Prostate gland (tissue), 2 donors: ENCODE measurements at places on chromosomes 16 and 17.
A peak's percentile ranks its signal among the peaks of the same experiment; 100 is the strongest.

GRCh38 chr17:79515110-79515509, 95.7 kb downstream of the RBFOX3 start:
- no peak for DNase-seq

- no peak for DNase-seq
Measured at GRCh38 chr16:66842765-66843164, 1.4 kb upstream of the CA7 start.

DNA sequence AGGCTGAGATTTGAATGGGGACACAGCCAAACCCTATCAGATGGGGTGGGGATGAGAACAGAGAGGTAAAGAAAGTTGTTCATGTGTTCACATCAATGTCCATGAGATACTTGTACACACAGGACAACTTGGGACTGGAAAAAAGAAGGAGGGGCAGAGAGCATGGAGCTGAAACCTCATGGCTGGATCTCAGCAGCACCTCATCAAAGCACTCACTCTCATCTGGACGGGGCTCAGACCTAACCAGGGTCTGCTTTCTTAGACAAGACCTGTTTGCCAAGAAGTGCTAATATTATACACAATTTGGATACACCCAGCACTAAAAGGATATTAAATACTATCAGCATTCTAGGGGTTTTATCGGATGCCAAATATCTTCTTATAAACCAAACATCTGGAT, 399.8 kb downstream of the SLC39A11 start:
- DNase-seq, result no peak

DNA sequence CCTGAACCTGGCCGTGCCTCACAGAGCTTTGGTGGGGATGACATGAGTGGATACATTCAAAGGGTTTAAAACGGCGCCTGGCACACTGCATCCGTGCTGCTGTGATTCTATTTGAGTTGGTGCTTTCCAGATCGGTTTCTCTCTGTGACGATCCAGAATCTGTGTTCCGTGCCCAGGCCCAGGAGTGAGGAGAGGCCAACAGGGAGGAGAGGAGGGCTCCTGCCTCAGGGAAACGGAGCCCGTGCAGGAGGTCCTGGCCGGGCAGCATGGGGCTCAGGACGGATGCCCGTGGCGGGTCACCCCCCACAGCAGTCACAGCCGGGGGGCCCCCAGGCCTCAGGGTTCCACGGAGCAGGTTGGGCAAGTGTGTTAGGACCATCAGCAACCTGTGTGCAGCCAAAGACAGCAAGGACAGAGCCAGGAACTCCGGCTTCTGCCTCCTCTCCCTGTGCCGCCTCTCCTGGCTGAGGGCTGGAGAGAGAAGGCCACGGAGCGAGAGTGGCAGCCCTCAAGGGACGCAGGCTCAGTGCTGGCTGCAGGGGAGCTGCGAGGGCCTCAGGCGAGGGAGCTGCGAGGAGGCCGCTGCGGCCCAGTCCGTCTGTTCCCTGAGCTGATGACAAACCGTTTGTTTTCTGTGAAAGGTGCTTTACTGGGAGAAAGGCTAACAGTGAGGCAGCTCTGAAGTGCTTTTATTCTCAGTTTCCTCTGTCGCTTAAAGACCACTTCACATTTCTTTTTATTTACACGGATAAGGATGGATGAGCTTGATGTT, 99.3 kb downstream of the METRNL start:
- no peak for DNase-seq

GRCh38 chr17:66652840-66653507, 181.9 kb upstream of the CACNG5 start:
- DNase-seq, result no peak

DNA sequence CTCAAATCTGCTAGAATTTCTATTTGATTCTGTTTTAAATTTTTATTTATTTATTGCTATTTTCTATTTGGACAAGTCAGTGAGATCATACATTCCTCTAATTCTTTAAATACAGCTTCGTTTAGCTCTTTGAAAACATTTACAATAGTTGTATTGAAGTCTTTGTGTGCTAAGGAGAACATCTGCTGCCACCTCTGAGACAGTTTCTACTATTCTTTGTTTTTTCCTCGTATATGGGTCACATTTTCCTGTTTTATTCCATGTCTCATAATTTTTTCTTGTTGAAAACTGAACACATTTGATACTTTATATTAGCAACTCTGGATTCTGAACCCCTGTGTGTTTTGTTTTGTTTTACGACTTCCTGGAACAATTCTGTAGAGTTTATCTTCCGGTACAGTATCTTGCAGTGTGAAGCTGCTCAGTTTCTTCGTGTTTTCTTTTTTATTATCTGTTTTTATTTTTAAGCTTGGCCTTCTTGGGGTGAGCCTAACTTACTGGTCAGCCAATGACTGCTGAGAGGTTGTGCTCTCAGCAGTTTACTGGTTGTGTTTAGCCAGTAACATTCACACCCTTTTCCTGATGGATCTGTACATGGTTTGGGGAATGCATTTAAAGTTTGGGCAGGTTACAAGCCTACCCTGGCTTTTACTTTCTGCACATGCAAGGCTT, 99.0 kb downstream of the CA4 start:
- no peak for DNase-seq

DNA sequence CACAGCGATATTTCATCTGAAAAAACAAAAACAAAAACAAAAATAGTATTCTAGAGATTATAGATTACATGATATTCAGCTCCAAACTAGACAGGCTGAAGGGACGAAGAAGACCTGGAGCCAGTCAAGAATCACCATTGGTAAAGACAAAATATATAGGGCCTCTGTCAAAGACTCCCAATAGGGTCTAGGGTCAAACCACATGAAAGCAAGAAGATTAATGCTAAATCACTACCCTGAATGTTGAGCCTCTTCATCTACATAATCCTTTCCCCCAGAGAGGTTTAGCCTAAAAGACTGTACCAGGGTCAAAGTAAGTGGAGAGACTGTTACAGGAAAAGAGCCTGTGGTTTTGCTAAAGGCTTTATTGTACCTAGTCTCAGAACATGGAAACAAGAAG, 10.8 kb upstream of the NME1 start:
- DNase-seq, result no peak

- DNase-seq, result no peak
Measured at GRCh38 chr16:27254262-27254811, 14.2 kb downstream of the NSMCE1 start.

DNA sequence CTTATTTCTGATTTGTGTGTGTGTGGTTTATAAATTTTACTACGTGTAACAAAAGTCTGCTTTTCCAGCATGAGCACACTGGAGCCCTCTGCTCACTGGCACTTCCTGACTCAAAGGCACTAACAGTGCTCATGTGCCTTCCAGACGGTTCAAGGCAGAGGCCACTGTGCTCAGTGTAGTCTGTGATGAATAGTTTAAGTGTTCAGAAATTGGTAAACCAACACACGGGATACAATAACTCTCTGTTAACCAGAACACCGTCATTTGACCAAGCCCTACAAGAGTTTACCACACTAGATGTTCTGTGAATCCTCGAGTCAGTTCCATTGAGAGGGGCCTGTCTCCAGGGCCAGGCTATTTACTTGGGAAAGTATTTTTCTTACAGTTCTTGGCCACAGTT, 191.9 kb downstream of the MRTFB start:
- DNase-seq, result no peak

- DNase-seq, result peak; percentile 42
Measured at GRCh38 chr16:27313422-27314160, at the start of gene IL4R. TSS of gene IL4R (plus strand) at chr16:27313974. CDS start at chr16:27340204, 26,230 bp downstream.

- no peak for DNase-seq
Measured at GRCh38 chr16:51939378-51939871, 607.5 kb downstream of the TOX3 start.

- DNase-seq, result no peak
Measured at GRCh38 chr16:78005881-78006280, 16.5 kb upstream of the CLEC3A start.

DNA sequence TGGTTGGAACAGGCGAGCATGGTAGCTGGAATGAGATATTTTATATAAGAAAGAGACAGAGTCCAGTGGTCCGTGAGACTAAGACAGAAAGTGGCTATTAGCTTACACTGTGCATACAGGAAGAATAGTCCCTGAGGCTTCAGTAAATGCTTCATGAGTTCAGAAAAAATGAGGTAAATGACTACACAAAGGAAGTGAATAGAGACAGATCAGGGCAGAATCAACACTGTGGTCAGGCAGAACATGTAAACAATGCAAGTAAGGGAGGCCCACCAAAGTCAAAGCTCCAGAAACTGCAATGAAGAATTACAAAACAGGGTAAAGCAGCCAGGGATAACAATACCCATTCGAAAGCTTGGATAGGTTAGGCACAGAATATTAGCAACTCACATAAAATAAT, 4.8 kb downstream of the ABCA10 start:
- DNase-seq, result no peak

DNA sequence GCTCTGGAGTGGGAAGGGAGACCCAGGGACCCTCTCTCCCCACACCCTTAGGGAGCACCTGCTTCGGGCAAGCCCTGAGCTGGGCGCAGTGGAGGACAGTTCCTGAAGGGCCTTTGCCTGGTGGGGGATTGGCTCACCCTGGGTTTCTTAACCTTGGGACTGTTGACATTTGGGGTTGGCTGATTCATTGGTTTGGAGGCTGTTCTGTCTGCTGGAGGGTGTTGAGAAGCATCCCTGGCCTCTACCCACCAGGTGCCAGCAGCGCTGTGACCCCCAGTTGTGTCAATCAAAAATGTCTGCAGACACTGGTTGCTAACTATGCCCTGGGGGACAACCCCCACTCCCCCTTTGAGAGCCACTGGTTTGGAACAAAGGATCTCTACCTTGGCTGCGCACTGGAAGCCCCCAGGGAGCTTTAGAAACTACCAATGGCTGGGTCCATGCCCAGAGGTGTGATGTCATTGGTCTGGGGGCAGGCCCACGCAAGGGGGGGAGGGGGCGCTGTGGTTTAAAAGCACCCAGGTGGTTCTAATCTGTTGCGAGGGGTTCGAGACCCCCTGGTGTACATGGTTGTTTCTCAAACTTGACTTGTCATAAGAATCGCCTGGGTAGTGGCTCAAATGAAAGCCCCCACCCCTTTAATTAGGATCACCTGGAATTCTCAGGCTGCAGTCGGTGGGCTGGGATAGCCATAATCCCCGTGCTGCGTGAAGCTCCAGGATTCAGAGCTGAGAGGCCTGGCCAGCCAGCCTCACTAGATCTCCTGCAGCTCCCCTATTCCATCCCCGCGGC, 151.9 kb upstream of the GSE1 start:
- DNase-seq, result no peak

- DNase-seq, result no peak
Measured at GRCh38 chr16:3949287-3949686, 68.8 kb upstream of the CREBBP start.

- peak; percentile 72 for DNase-seq
Measured at GRCh38 chr17:76643553-76644148, at the start of gene ST6GALNAC1. TSS of gene ST6GALNAC1 (minus strand) at chr17:76643757. CDS start at chr17:76643638, 119 bp downstream.

- DNase-seq, result peak; percentile 86
Measured at GRCh38 chr16:89686520-89687091, at the start of gene CDK10. TSS of gene CDK10 (plus strand) at chr16:89686689. CDS start at chr16:89686711, 22 bp downstream.

GRCh38 chr17:44558334-44558709, 1.0 kb downstream of the FZD2 start:
- DNase-seq, result no peak

- no peak for DNase-seq
Measured at GRCh38 chr17:8580952-8581658, 49.4 kb downstream of the MYH10 start.

GRCh38 chr16:57262841-57263540, 17.9 kb downstream of the ARL2BP start:
- DNase-seq, result no peak

GRCh38 chr16:88785106-88785924, at the start of gene PIEZO1:
TSS of gene PIEZO1 (minus strand) at chr16:88785220. CDS start at chr16:88784964, 256 bp downstream.
- peak; percentile 61 for DNase-seq

- no peak for DNase-seq
Measured at GRCh38 chr17:3974138-3974687, 10.0 kb upstream of the ATP2A3 start.
